ENCODE measurements at places on chromosomes 1 and 21.

- DNase-seq = no peak
Observed at GRCh38 chr21:27648560-27648959, 681.7 kb upstream of the ADAMTS5 start.

GRCh38 chr21:29860346-29860745, 79.5 kb downstream of the GRIK1 start:
- no peak for DNase-seq

DNA sequence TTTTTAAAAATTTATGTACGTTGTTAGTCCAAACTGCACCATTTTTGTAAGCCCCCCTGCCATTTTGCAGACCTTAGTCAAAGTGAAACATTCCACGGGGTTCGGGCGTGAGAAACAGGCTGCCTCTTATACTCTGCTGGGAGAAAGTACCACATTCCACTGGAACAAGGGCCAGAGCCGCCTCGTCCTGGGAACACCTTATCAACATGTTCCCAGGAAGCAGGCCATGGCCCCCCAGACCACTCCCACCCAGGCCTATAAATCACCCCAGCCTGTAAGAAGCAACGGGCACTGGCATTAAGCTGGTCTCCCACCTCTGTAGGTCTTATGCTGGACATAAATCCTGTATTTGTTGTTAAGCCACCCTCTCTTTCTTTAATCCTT, 854 bp upstream of the ZRANB2 start:
- no peak for DNase-seq

- no peak for DNase-seq
Observed at GRCh38 chr1:77271852-77272580, 9.8 kb upstream of the AK5 start.

DNA sequence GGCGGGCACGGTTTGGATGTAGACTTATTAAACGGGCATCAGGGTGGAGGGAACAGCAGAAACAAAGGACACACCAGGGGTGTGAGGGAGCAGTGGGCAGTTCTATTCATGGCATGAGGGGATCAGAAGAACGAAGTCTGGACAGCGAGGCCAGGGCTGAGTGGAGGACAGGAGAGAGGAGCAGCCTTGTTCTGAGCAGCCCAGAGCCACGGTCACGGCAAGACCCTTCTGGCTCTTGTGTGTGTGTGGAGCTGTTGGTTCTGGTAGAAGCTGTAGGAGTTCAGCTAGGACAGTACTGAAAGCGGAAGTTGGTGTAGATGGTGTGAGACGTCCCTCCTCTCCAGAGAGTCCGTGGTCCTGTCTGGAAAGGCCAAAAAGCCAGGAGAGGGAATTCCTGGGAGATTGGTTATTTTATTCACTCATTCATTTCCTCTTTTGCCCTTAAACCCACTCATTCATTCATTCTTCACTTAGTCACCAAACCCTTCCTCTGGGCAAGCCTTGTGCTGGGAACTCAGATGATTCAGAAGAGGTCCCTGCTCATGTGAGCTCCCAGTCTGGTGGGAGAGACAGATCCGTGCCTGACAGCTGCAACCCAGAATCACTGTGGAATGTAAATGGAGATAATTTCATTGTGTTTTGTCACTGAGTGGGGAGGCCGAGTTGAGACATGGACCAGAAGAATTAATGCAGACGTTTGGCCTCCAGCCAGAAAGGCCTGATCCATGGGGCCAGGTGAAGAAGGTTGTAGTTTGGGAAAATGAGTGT, 4.1 kb upstream of the ACOT11 start:
- DNase-seq = no peak

GRCh38 chr1:86861424-86861823, 52.5 kb downstream of the SELENOF start:
- no peak for DNase-seq

DNA sequence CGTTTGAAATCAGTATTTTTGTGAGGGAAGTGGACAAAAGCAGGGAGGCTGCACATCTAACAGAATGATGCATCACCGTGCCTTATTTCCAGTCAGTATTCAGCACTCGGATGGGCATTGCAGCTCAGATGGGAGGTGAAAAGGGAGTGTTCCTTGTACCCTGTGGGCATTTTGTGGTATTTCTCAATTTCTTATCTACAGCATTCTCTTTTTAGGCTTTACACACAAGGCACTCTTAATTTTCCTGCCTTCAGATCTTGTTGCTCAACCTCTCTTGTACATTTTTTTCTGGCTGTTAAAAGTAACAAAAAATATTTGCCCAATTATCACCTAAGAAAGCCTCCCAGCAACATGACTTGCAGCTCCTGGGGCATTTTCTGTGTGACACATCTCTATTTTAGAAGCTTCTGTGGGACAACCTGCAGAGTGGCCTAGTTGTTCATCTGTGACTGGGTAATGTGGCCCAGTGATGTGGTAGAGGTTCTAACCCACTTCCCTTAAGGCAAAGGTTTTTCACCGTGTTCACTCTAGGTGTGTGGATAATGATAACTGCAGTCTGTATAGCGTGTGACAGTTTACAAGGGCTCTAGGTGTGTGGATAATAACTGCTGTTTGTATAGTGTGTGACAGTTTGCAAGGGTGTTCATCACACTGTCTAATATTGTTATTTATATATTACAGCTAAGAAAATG, 257.2 kb downstream of the PTGER3 start:
- DNase-seq = no peak

All from activated CD4-positive, alpha-beta T cell treated with anti-CD3 and anti-CD28 coated beads for 24 hours (primary cell).